Activated T-cell treated with anti-CD3 and anti-CD28 coated beads, Interleukin-2, amount 50 U/mL, for 72 hours (primary cell): ENCODE measurements at places on chromosomes 5 and 9.

GRCh38 chr9:1087120-1087881 lies 37.1 kb downstream of the DMRT2 start:
- no peak for DNase-seq

GRCh38 chr9:4211806-4212205 lies 88.1 kb downstream of the GLIS3 start:
- DNase-seq = no peak

- no peak for DNase-seq
Measured at GRCh38 chr5:90015584-90016018, 394.0 kb downstream of the CETN3 start.

DNA sequence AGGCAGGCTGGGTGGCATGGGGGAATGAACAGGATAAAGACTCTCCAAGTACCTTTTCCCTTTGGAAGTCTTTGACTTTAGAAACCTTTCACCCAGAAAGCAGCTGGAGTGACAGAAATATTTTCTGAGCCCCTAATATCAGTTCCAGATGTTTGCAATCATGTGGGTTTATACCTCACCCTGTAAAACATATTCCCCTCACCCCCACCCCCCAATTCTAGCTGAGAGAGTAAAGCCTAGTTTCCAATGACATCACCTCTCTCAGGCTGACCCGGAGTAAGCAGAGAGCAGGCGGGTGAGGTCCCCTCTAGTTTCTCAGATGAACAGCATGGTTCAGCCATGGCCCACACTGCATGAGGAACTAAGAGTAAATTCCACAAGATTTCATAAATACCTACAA lies 82.9 kb upstream of the TRIM32 start:
- no peak for DNase-seq

DNA sequence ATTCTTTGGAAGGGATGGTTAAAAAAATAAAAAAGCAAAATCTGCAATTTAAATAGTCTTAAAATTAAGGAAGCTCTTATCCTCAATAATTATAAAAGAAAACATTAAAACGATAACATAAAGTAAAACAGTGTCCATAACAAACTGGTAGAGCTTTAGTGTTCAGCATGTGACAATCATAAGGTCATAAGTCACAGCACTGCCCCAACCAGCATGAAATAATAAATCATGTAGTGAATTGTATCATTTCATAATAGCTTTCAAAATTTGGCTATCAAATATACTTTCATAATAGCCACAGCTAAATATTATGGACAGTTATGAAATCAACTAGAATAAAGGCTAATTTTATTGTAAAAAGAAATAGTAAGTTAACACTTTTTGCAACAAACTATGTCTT lies 10.0 kb downstream of the NR3C1 start:
- DNase-seq = no peak

DNA sequence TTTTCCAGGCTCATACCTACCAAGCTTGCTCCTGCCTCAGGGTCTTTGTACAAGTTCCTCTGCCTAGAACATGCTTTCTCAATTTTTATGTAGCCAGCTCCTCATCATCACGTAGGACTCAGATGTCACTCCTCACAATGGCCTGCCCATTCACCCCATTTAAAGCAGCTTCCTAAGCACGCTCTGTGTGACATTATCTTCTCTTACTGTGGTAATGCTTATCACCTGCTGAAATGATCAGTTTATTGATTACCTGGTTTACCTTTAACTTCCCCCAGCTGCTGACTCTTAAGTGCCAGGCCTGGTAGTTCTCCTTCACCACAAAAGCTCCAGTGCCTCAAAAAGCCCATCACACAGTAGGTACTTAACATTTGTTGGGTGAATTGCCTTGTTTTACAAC lies 13.6 kb downstream of the FUBP3 start:
- DNase-seq = no peak

GRCh38 chr9:27888661-27889295 lies 315.5 kb upstream of the C9orf72 start:
- peak; percentile 54 for DNase-seq

- no peak for DNase-seq
Measured at GRCh38 chr9:82601293-82601771, 461.6 kb downstream of the RASEF start.

- DNase-seq = no peak
Measured at GRCh38 chr9:133027134-133027533, 3.7 kb upstream of the GTF3C5 start.
